ENCODE measurements at places on chromosomes 1 and 21.

GRCh38 chr1:90501281-90501680 lies 215.8 kb downstream of the BARHL2 start:
- DNase-seq, result no peak

GRCh38 chr1:167747988-167748387 lies 26.2 kb downstream of the MPZL1 start:
- no peak for DNase-seq

DNA sequence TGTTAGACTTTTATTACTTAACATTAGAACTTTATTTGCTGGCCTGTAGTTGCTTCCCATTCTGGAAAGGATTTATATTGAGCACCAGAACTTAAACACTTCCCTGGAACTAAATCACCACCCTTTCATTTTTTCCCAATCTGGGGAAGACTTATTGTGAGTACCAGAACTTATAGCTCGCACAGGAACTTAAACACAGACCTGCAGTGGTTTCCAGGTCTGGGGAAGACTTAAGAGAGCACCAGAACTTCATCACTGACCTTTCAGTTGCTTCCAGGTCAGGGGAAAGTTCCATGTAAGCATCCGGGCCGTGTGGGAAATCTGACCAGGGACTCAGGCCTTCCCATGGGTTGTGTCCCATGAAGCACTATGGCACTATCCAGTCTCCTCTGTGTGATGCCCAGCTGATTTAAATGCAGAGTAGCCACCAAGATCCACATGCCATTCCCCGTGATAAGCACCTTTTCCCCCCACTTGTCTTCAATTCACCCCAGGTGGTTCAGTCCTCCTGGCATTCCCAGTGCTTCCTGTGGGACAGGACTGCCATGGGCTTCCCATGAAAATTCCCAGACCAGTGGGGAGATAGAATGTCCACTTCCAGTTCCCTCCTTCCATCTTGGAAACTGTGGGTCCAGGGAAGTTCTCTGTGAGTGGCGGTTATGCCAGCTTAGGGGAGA lies 48.9 kb downstream of the C4BPA start:
- no peak for DNase-seq

DNA sequence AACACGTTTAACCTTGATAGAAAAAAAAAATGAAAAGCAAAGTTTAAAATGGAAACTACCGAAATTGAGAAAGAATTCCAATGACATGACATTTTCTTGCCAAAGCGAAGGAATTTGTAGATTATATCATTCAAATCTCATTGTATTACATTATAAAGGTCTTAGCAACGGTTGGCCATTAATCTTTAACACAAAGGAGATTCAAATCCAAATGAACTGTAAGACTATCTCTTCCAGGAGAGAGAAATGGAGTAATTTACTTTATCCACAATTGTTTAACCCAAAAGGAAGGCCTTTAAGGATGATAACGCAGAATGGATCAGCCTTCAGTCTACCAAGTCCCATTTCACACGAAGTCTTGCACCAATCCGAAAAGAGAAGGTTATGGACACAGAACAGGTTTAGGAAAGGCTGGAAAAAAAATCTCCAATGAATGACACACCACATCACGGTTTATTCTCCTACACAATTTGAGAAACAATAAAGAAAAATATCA lies 1.5 kb downstream of the ENAH start:
- no peak for DNase-seq

DNA sequence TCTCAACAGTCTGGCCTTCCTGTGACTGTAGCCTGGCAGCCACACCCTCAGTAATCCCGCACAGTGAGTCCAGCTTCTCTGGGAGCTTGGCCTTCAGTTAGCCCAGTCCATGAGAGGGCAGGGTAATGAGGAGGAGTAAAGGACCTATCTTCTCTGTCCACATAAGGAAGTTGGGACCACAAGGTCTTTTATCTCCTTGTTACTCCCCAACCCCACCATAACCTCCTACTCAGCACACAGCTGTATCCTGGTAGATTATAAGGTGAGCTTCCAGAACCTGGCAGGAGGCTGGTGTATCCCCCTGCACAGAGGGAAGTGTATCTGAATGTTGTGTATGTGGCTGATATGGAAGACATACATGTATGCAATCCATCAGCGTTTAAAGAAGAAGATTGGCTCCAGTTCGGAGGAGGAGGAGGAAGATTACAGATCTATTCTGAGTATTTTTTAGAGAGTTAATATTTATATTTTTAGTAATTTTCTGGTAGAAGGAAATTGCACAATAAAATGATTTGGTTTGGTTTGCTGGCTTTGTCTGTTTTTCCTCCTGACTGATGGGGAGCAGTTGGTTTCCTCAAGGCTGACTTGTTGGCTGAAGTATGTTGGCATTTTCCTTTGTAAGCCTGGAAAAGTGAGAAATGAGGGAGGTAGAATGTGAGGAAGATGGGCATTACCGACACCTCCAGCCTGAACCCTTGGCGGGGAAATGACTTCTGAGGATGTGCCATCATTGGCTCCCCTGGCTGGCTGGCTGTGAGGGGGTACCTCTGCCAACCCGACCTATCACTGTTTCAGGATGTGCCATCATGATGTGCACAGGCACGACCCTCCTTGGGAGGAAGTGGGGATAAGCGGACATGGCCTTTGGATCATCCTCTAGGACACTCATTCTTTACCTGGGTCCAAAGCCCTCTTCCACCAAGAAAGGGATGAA lies 5.0 kb downstream of the C1orf226 start:
- DNase-seq, result no peak

DNA sequence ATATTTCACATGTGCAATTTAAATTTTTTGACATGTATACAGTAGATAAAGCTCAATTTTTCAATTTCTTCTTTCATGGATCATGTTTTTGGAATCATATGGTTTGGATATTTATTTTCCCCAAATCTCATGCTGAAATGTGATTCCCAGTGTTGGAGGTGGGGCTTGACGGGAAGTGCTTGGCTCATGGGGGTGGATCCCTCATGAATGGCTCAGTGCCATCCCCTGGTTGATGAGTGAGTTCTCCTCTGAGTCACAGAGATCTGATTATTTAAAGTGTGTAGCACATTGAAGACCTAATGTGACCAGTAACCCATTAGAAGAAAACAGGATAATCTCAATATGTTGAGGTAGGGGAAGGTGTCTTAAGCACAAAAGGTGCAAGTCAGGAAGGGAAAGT lies 9.1 kb upstream of the IFI16 start:
- no peak for DNase-seq

DNA sequence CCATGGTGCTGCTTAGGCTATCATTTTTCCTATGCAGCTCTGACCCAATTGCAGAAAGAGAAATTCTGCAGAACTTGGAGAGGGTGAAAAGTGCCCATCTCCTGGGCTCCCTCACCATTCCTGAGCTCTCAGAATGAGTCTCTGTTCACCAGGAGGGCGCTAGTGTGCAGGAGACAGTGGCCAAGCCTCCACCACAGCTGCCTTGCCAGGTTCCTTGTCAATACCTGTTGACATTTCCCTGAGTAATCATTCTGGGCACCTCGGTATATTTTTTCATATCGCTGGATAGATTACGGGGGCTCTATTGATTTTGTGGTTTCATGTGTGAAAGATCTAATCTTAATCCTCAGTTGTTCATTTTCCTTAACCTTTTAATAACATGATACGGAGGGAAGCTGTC lies 13.0 kb upstream of the C8B start:
- no peak for DNase-seq

GRCh38 chr1:91864017-91864700 lies 21.8 kb downstream of the TGFBR3 start:
- no peak for DNase-seq

DNA sequence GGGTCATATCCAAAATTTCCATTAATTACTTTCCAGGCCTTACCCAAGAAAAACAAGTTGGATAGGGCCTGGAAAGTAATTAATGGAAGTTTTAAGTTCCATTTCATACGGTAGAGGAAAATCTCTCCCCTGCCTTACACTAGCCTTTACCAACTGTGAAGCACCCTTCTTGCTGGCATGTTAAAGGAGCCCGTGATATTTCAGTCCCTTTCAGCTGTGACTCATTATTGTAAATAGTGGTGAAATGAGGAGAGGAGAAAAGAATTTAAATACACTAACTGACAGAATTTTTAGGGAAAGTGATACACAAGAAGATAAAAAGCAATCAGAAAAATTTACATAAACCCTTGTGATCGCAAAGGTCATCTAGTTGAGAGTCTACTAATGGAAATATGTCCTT lies 20.3 kb upstream of the KAZN start:
- DNase-seq, result no peak

- no peak for DNase-seq
These were observed 271.6 kb downstream of the KCNJ6 start for GRCh38 chr21:37644636-37645035.

GRCh38 chr1:113886417-113887401 lies 672 bp downstream of the BCL2L15 start:
- no peak for DNase-seq

DNA sequence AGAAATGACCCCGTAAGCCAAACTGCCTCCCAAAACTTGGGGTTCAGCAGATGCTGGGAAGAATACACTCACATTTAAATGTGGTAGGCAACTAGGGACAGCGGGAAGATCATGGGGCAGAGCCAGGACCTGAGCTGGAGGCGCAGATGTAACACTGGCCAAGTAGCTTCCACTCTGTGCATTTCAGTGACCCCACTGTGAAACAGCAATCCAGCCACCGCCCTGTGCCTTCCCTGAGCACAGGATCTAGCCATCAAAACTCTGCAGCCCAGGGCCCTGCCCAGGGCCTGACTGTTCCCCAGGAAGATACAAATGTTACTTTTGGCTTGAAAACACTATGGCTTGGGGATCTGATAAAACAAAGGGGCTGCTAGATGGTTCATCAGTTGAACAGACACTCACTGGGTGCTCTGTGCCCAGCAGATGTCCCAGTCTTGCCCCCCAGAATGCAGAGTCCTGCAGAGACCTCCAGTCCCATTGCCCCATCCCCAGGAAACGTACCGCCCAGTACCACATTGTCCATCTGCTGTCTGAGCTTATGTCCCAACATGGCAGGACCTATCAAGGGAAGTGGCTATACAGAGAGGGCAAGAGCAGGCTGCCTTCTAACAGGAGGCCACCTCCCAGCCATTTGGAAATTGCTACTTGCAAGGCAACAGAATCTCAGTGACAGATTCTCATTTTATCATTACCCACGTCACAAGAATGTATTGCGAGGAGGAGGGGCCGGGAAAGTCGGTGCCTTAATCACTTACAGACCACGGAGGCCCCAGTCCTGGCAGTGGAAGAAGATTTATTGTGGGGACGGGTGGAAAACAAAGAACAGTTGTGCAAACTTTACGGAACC lies 124.0 kb downstream of the DMRTB1 start:
- DNase-seq, result no peak

DNA sequence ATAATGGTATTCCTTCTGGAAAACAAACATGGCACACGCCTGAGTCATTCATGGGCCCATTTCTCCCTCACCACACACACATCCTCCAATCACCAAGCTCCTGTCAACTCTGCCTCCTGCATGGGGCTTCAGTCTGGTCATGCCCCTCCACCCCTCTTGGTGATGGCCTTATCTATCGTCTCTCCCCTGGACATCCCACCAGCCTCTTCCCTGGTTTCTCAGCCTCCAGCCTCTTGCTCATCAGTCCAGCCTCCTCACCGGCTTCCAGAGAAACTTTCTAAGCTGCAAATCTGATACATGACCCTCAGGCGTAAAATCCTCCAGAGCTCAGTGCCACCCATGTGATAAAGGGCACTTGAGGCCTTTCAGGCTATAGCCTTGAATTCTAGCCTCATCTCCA lies 243.9 kb downstream of the FOXD2 start:
- DNase-seq, result no peak

DNA sequence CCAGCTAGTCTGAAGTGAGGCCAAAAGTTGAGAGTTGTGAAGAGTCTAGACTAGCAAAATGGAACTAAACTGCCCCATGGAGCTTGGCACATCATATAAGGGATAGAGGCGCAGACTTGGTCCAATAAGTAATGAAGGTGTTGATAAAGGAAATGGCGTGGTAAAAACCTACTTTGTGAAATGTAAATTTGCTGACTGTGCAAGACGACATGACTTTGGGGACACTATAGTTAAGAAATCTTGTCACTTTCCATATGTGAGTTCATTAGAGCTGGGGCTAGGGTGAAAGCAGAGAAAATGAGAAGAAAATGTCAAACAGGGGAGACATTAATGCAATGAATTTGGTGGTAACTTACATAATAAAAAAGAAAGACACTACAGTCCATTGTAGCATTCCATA lies 50.1 kb downstream of the CLDN17 start:
- DNase-seq, result no peak

- no peak for DNase-seq
These were observed 58.8 kb upstream of the MAN1A2 start for GRCh38 chr1:117308311-117308916.

- DNase-seq, result no peak
These were observed 75.2 kb downstream of the FMO4 start for GRCh38 chr1:171389171-171389570.

DNA sequence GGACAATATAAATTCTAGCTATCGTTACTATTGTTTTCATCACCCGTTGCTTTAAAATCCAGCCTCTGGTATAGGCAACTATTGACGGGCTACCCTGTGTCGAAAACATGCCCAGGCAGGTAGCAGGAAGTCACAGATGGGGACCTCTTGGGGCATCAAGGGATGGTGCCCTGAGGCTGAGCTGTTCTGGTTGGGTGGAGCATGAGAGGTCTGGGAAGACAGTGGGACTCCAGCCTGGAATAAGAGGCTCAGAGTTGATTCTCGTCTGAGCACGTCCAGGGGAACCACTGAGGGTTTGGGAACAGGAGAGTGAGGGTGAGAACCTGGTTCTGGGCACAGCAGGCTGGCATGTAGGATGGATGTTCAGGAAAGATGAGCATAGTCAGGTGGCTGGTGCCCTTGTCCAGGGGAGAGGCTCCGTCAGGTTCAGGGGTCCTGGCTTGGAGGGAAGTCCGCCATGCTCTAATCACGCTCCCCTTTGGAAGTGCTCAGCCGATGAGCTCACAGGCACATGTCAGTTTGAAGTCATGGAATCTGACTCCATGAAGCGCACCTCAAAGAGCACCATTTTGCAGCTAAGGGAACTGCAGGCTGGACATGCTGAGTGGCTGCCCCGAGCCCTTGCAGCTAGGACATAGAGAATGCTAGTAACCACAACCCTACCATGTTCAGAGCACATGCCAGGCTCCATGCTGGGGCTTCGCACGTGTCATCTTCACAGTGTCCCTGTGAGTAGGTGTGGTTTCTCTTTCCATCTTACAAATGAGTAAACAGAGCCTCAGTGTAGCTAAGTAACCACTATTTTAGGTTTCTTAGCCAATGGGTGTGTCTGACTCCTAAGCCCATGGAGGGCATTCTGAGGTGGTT lies 21.0 kb downstream of the PCSK9 start:
- DNase-seq, result no peak

Data from activated T-helper 1 cell treated with anti-CD3 and anti-CD28 coated beads, Interleukin-12 subunit alpha, Interleukin-12 subunit beta, Interleukin-2, Interleukin-4 antibody, amounts not matched to agents 30 ng/mL and 10 ng/mL and 1 ng/mL, durations not matched to agents 14 hours and 24 hours and 36 hours (primary cell).